ENCODE measurements at places on chromosomes 1 and 21. TPM values are rescaled to one million over a fixed set of nuclear protein-coding genes. Genes with fewer than 3 reads are reported as not detected.

- no peak for ATAC-seq
Observed at GRCh38 chr1:230422221-230422981, 3.7 kb downstream of the PGBD5 start.

Gene HAO2
- total RNA-seq = 0.33 TPM

DNA sequence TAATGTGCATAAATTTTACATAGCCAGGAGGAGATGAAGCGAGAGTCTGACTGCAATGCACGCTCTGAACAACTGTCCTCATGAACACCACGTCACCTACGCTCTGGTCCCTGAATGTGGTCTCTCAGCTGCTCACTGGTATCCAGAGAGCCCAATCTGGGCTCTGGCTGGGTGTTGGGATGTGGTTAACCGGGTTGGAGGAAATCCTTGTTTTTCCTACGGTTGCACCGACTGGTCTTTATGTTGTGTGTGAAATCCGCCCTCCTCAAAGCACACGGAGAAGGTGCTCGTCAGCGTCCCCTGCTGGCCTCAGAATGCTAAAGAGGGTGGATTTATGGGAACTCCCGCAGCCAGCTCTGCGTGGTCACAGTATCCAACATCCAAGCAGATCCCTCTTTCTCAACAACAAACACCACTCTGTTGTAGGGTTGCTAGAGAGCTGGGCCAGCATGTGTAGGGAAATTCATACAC is 51.8 kb upstream of the FAM89A start:
- no peak for ATAC-seq

GRCh38 chr1:232136136-232136535 is 493.8 kb downstream of the SIPA1L2 start:
- ATAC-seq = no peak

DNA sequence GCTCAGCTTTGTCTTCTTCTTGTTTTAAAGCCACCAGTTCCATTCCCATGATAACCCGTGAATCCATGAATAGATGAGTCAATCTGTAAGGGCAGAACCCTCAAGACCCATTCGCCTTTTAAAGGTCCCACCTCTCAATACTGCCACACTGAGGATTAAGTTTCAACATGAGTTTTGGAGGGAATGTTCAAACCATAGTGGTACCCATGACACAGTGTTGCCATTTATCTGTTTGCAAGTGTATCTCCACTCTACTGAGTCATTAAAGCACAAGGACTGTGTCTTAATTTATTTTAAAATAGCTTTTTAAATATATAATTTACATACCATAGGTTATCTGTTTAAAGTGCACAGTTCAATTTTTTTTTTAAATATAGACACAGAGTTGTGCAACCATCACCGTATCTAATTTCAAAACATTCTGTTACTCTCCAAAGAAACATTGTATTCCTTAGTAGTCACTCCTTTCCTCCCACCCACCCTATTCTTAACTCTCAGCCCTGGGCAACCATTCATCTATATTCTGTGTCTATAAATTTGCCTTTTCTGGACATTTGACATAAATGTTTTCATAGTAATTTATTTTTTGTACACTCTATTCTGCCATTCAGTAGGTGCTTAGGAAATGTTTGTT is 4.8 kb upstream of the IL24 start:
- no peak for ATAC-seq

- ATAC-seq = no peak
Observed at GRCh38 chr21:36419241-36419640, 34.0 kb downstream of the CHAF1B start.
